ENCODE measurements at places on chromosomes 6 and 20.

GRCh38 chr6:113936093-113936934 lies 34.6 kb downstream of the HDAC2 start:
- no peak for DNase-seq

DNA sequence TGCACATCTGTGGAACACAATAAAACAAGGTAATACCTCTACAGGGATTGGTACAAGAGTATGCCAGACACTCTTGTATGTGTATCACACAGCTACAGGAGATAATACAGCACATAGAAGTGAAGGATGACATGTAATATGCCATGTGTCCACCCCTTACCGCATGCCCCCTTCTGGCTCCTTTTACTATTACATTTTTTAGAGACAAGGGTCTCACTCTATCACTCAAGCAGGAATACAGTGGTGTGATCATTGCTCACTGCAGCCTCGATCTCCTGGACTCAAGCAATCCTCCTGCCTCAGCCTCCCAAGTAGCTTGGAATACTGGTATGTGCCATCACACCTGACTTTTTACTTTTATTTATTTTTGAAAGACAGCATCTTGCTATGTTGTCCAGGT lies 4.2 kb upstream of the NCR3 start:
- DNase-seq: no peak

GRCh38 chr6:31663961-31664789 lies 622 bp downstream of the GPANK1 start:
- DNase-seq: no peak

DNA sequence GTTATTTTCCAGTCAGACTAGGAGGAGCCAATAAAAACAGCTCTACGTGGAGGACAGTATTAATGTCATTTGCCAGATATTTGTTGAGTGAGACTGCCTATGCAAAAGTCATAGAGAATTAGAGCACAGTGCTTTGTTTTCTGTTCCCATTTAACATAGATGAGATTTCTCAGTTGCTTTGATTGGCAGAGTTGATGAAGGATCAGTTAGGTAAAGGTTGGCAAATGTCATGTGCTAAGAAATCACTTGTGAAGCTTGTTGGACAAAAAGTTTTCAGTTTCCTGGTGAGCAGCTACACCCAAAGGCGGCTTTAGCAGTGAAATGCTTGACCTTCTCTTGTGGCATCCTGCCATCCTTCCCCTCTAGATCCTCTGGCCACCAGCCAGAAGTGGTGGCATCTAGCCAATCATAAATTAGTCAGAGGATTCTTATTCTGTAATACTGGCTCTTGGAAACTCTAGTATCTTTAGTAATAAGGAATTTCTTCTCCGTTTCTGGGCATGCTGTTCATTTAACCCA lies 37.0 kb downstream of the BCKDHB start:
- DNase-seq: no peak

- DNase-seq: no peak
Observed at GRCh38 chr20:16621435-16622141, 48.3 kb upstream of the KIF16B start.

GRCh38 chr6:26516481-26517427 lies 16.7 kb downstream of the BTN1A1 start:
- no peak for DNase-seq

DNA sequence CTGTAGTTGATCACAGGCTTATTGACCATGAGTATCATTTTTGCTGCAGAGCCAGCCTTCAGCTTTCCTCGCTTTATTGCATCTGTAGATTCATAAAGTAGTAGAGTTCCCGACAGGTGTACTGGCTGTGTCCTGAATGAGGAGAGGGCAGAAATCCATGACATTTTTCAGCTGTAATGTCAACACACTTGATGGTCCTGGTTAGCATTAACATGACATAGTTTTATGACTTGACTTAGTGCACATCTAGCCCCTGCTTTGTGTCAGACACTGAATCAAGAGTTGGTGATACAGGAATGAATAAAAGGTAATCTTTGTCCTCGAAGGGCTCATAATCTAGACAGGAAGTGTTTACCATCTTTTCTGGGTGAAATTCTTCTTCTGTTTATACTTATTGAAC lies 55.0 kb downstream of the AIG1 start:
- no peak for DNase-seq

- no peak for DNase-seq
Observed at GRCh38 chr6:85275338-85275985, 174.4 kb upstream of the NT5E start.

GRCh38 chr6:169445661-169446581 lies 192.3 kb upstream of the THBS2 start:
- no peak for DNase-seq

- no peak for DNase-seq
Observed at GRCh38 chr20:1901704-1902103, 6.5 kb downstream of the SIRPA start.

DNA sequence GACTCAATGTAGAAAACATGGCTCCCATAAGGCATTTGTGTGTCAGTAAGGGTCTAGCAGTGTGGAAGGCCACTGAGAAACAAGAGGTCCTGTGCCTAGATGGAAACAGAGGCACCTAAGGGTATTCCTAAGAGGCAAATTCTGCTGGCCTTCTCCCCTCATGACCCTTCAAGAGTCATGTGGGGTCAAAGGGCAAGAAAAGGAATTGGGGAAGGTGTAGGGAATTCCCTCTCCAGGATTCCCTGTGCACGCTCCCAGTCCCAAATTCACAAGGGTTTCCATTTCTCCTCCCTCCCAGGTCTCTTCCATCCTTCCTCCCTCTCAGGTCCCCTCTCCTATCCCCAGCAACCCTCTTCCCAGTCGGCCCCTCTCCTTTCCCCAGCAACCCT lies 568 bp downstream of the AGPAT1 start:
- no peak for DNase-seq

- DNase-seq: no peak
Observed at GRCh38 chr20:51987812-51988211, 185.5 kb upstream of the SALL4 start.

GRCh38 chr6:133495205-133495903 lies 254.2 kb downstream of the EYA4 start:
- DNase-seq: no peak

DNA sequence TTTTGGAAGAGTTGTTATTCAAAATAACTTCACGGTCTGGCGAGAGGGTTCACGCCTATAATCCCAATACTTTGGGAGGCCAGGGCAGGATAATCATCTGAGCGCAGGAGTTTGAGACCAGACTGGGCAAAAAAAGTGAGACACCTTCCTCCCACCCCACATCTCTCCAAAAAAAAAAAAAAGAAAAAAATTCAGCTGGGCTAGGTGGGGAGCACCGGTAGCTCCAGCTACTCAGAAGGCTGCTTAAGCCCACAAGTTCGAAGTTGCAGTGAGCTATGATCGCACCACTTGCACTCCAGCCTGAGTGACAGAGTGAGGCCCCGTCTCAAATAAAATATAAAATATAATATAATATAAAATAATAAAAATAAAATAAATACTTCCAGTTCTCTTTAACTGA lies 10.4 kb downstream of the OR2B2 start:
- no peak for DNase-seq

GRCh38 chr20:49671433-49671832 lies 42.2 kb downstream of the B4GALT5 start:
- DNase-seq: no peak

DNA sequence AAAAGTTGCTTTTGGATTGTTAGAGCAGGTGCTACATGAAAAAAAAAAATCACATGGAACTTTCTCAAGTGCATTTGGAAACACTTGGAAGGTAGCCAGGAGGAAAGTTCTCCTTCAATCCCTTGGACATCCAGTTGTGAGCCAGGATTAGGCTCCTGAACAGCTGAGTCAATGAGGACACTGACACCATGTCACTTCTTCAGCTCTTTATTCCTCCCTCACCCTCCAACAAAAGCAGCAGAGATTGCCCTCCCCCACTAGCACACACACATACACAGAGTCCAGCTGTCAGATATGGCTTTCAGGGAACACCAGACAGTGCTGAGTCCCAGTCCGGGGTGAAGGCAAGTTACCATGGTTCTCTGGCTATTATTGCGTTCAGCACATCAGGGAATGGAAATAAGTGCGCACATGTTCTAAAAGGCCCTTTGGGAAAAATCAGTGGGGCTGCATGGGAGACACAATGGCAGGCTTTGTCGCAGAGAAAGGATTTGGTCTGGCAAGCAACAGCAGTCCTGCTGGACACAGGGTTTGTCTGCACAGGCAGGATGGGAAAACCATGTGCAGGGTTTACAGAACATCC lies 124.7 kb upstream of the MARCKS start:
- no peak for DNase-seq

DNA sequence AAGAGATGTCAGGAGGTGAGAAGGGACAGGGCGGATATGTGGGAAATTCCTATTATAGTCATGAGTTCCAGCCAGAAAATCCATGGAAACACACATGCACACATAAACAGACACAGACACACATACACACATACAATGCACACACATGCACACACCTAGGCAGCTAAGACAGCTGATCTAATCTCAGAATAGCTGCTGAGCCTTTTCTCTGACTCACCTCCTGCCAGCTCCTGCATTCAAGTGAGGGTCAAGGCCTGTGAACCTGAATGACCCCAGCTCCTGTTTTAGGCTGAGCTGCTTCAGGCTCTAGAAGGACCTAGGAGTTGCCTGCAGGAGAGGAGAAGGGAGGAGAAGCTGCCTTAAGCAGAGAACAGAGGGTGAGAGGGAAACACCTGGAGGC lies 21.6 kb upstream of the RAET1L start:
- no peak for DNase-seq

GRCh38 chr6:134481966-134482365 lies 164.1 kb upstream of the SGK1 start:
- no peak for DNase-seq

DNA sequence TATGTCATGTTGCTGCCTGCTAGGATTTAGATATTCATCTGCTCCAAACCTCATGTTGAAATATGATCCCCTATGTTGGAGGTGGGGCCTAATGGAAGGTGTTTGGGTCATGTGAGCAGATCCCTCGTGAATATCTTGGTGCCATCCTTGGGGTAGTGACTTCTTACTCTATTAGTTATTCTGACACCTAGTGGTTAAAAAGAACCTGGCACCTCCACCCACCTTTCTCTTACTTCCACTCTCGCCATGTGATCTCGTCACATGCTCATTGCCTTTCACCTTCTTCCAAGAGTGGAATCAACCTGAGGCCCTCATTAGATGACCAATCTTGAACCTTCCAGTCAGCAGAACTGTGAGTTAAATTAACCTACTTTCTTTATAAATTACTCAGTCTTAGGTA lies 549.4 kb upstream of the SYNCRIP start:
- no peak for DNase-seq

DNA sequence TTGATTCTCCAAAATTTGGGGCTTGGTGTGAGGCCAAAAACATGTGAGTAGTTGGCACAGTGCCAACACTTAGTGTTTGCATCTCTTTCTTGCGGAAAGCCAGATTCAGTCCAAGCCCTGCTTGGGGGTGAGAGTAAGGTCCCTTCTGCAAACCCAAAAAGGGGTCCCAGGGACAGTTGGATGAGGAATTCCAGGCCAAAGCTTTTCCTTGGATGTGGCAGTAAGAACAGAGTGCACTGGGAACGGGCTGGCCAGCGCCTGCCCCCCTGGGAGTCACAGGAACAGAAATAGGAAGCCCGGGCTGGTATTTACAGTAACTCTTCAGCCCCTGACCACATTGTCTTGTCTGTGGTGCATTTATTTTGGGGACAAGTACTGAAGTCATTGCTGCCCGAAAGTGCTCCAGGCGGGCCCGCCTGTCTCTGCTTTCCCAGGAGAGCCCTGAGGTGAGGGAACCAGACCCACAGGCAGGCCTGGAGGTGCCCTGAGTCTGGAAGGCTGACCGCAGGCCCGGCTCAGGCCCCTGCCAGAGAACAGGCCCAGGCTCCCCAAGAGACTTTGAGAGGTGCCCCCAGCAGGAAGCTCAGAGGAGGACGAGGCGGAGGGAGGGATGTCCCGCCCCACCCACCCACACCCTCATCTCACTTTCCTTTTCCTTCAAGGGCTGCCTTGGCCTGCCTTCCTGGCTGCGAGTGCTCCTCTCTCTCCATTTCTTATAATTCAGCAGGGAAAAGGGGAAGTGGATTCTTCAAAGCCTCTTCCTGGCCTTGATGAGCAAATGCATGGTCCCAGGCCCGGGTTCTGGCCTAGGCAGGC lies 218.4 kb downstream of the MAFB start:
- DNase-seq: no peak

DNA sequence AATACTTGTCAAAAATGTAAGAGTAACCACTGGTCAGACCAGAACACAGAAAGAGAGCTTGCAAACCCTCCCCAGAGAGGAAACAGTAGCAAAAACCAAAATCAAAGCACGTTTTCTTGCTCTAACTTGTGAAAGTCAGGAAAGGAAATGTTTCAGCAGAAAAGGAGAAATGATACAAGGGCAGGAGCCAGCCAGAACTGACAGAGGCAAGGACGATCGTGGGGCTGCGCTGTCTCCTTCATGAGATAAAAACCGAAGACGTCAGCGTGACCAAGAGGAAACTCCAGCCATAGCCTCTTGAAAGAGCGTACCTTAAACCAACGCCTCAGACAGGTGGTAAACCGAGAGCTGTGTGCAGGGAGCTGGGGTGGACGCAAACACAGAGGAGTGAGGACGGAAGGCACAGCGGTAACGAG lies 27.5 kb downstream of the LAMA5 start:
- no peak for DNase-seq

GRCh38 chr6:129859524-129859923 lies 1.6 kb downstream of the TMEM244 start:
- DNase-seq: no peak

- no peak for DNase-seq
Observed at GRCh38 chr6:98841621-98842341, 7.4 kb downstream of the POU3F2 start.

DNA sequence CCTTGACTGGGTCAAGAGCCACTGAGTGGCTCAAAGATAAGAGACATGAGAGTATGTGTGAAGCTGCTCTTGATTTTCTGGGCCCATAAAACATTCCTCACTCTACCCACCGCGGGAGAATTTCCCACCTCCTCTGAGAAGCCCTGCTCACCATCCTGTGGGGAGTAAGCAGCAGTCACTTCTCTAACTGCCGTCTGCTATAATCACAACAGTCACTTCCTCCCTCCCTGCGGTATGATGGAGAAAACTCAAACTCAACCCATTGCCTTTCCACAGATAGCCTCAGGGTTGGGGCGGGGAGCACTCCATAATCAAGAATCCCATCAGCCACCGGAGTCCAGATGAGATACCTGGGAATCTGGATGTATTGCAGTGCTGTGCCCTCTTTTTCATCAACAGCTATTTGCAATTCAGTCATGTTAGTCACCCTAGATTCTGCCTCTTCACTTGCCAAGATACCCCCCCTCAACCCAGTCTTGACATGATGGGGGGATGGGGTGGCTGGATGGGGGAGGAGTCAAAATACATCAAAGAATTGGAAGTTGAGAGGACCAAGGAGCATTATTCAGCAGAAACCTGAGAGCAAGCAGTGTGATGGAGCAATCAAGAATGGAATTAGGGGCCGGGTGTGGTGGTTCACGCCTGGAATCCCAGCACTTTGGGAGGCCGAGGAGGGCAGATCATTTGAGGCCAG lies 5.1 kb downstream of the MOCS1 start:
- no peak for DNase-seq
